ENCODE measurements at places on chromosomes 6 and 20. TPM values are rescaled to one million over a fixed set of nuclear protein-coding genes. Genes with fewer than 3 reads are reported as not detected.

Gene GLP1R
- total RNA-seq, result 4.0 TPM

- H3K36me3 ChIP-seq, result peaks cover 14% of the 10 kb centered on the region
- H3K27ac ChIP-seq, result no peak overlapping the region
- H3K27me3 ChIP-seq, result no peaks in the 10 kb centered on the region
- DNase-seq, result no peak
- H3K4me3 ChIP-seq, result no peak overlapping the region
Observed at GRCh38 chr6:36912586-36912985, 26.8 kb downstream of the C6orf89 start.

DNA sequence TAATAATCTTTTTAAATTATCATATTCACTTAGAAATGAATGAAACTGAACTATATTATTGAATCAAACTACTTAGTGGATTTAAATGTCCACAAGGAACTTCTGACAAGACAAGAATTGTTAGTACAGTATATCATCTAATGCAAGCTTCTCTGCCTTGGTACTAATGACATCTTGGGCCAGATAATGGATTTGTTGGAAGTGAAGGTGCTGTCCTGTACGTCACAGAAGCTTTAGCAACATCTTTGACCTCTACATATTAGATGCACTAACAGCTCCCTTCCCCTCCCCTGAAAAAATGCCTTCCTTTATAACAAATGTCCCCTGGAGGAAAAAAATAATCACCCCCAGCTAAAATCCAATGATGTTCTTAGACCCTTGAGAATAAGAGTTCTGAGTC, 695.8 kb upstream of the EYS start:
- DNase-seq, result no peak
- H3K27ac ChIP-seq, result no peak overlapping the region
- no peak overlapping the region for H3K4me3 ChIP-seq
- no peaks in the 10 kb centered on the region for H3K4me1 ChIP-seq
- H3K36me3 ChIP-seq, result no peaks in the 10 kb centered on the region

Gene PDSS2
- total RNA-seq, result 12.5 TPM

DNA sequence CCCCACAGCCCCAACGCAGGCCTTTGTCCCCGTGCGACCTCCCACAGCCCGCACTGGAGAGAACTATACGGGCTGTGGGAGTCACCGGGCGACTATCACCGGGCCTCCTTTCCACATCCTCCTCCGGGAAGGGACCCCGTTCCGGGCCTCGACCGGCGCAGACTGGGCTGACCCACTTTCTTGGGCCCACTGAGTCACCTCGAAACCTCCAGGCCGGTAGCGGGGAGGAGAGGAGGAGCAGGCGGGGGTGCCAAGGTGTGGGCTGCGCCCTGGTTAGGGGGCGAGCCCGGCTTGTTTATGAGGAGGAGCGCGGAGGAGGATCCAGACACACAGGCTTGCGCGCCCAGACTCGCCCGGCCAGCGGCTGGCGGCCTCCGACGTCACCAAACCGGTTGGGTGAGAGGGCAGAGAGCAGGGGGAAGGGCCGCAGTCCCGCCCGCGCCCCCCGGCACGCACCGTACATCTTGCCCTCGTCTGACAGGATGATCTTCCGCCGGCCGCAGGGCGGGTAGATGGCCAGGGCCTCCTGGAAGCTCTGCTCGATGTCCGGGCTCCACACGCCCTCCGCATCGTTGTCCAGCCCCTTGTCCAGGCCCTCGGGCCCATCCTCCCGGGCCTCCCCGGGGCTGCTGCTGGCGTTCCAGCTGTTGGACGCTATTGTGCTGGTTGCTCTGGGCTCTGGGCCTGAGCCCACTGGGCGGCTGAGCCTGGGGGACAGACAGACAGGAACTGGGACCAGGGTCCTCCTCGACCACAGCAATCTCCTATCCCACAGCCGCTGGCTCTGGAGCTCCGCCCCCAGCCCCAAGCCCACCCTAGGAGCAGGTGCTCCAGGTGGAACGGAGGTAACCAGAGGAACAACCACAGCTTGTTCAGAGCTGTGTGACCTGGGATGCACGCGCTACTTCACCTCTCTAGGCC, 10.6 kb downstream of the TEAD3 start:
- H3K4me1 ChIP-seq, result peaks cover 31% of the 10 kb centered on the region
- peak; percentile 69 for DNase-seq
- peak overlapping the region; percentile 89 for H3K27ac ChIP-seq

DNA sequence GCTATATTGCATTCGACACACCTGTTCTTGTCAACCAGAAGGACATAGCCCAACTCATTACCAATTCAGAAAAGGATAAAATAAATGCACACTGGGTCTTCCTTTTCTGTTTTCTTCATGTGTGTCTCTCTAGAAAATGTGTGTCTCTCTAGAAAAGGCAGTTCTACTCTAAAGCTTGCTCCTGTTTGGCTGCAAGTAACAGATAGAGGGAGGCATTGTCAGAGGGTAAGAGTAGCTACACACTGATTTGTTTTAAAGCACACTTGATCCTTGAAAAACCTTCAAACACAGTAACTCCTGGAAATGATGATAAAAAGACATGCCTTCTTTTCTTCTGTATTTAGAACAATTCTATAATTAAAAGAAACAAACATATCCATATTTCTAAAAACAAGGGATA, 21.3 kb downstream of the GRM1 start:
- H3K36me3 ChIP-seq, result no peaks in the 10 kb centered on the region
- H3K4me3 ChIP-seq, result no peak overlapping the region
- peaks cover 1% of the 10 kb centered on the region for H3K4me1 ChIP-seq

Gene ULBP1
- total RNA-seq, result 0.64 TPM

Gene HCRTR2
- not detected for total RNA-seq

Measured in progenitor cell of endocrine pancreas (in vitro differentiated cells).